ENCODE measurements at places on chromosomes 13 and 19. TPM values are rescaled to one million over a fixed set of nuclear protein-coding genes. Genes with fewer than 3 reads are reported as not detected.

DNA sequence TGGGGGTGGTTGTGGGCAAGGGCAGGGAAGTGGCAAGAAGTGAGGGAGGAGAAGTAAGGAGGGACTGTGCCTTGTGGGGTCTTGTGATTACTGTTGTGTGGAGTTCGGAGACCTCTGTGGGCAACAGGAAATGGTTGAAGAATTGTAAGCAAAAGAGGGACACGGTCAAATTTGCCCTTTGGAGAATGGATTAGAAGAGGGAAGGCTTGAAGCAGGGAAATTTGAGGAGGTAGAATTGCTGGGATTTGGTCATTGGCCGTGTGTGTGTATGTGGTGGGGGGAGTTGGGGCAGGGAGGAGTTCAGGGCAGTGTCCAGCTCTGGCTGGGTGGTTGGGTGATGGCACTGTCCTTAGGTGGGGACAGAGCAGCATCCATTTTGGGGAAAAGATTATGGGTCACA lies 3.6 kb downstream of the WASF3 start:
- H3K4me3 ChIP-seq, result no peak overlapping the region
- peak overlapping the region; percentile 17 for H3K27ac ChIP-seq
- no peak for DNase-seq
- no peaks in the 10 kb centered on the region for H3K4me1 ChIP-seq
- H3K36me3 ChIP-seq, result no peaks in the 10 kb centered on the region
- H3K27me3 ChIP-seq, result no peaks in the 10 kb centered on the region

DNA sequence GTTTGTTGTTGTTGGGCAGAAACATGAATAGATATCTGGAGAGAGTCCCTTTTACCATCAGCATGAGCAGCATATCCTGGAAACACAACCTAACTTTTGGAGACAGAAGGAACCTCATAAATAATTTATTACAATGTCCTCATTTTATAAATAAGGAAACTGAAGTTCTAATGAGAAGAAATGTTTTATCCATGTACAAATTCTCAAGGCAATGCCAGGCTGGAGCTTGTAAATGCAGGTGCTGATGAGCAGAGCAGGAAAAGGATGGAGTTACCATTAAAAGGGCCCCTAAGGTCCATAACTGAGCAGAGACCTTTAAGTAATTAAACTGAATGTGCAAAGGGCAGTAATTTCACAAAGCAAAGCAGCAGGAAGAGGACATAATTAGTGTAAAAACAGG lies 17.3 kb downstream of the LCP1 start:
- H3K27ac ChIP-seq, result no peak overlapping the region
- H3K4me1 ChIP-seq, result no peaks in the 10 kb centered on the region
- DNase-seq, result no peak
- H3K36me3 ChIP-seq, result no peaks in the 10 kb centered on the region
- H3K4me3 ChIP-seq, result no peak overlapping the region
- no peaks in the 10 kb centered on the region for H3K27me3 ChIP-seq

CCNA1 gene
- 0.98 TPM for total RNA-seq

DNA sequence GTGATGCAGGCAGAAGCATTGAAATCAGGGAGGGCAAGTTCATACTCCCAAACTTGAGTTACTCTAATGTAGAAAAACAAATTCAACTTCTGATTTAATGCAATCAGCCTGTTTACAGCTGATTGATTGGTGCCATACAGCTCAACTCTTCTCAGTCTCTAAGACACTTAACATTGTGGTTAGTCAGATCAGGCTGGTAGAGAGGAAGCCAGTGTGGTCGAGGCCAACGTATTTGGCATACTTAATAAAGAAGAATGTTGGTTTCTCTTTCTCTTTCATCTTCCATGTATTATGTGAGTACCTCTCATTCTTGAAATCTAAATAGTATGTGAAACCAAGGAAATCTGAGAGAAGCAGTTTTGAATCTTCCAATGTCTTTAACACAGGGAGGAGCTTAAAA lies 255.0 kb upstream of the SLITRK1 start:
- DNase-seq, result no peak
- no peaks in the 10 kb centered on the region for H3K4me1 ChIP-seq
- H3K27ac ChIP-seq, result no peak overlapping the region
- peak overlapping the region; percentile 18 for H3K4me3 ChIP-seq
- H3K36me3 ChIP-seq, result no peaks in the 10 kb centered on the region

- no peaks in the 10 kb centered on the region for H3K27me3 ChIP-seq
- no peak overlapping the region for H3K27ac ChIP-seq
- no peak overlapping the region for H3K4me3 ChIP-seq
- DNase-seq, result no peak
- H3K4me1 ChIP-seq, result peaks cover 7% of the 10 kb centered on the region
Measured at GRCh38 chr13:31196992-31197391, 2.8 kb upstream of the B3GLCT start.

UBXN6 gene
- 139 TPM for total RNA-seq

DNA sequence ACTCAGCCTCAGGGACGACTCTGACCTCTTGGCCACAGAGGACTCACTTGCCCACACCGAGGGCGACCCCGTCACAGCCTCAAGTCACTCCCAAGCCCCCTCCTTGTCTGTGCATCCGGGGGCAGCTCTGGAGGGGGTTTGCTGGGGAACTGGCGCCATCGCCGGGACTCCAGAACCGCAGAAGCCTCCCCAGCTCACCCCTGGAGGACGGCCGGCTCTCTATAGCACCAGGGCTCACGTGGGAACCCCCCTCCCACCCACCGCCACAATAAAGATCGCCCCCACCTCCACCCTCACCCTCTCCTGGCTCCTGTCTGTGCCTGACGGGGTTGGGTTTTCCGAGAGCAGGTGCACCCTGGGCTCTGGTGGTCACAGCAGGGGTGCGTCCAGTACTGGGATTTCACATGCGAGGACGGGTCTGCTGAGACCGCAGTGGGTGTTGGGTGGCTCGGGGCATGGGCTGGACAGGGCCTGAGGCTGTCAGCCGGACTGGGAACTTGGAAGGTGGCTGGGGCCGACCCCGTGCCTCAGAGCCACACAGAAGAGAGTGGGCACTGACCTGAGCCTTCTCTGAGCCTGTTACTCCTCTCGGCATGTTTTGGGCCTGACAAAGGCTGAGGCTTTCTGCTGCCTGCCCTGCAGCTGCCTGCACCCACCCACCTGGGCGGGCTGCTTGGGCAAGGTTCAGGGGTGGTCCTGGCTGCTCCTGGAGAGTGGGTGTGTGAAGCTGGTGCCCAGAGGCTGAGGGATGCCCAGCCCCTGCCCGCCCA lies 6.3 kb upstream of the HCN2 start:
- DNase-seq, result no peak
- H3K4me1 ChIP-seq, result peaks cover 6% of the 10 kb centered on the region
- H3K27me3 ChIP-seq, result no peaks in the 10 kb centered on the region
- H3K36me3 ChIP-seq, result no peaks in the 10 kb centered on the region

HSD17B14 gene
- total RNA-seq, result 18.6 TPM
